ENCODE measurements at places on chromosomes 5 and 9. TPM values are rescaled to one million over a fixed set of nuclear protein-coding genes. Genes with fewer than 3 reads are reported as not detected.

- no peak for DNase-seq
Observed at GRCh38 chr9:136977649-136978072, 357 bp downstream of the PTGDS start.

Gene COL23A1
- 0.19 TPM for total RNA-seq

Gene PLPPR1
- total RNA-seq = not detected

DNA sequence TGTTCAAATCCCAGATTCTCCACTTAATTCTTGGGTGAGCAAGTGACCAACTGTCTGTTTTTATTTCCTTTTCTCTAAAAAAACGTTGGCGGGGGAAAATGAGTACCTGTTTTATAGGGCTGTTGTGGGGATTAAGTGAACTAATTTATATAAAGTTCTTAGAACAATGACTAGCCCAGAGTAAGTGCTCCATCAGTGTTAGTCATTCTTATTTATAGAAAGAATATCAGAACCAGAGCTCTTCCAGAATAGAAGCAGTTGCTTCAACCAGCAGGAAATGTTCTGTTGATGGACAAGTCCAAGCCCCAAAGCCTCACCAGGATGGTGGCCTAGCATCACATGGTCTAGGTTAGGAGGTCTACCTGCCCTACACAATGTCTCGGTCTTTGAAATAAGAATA, 379.2 kb downstream of the ACTL7B start:
- no peak for DNase-seq

GRCh38 chr5:159507055-159507454, 176.8 kb upstream of the IL12B start:
- DNase-seq = no peak

Gene TRMT10B
- 13.8 TPM for total RNA-seq

DNA sequence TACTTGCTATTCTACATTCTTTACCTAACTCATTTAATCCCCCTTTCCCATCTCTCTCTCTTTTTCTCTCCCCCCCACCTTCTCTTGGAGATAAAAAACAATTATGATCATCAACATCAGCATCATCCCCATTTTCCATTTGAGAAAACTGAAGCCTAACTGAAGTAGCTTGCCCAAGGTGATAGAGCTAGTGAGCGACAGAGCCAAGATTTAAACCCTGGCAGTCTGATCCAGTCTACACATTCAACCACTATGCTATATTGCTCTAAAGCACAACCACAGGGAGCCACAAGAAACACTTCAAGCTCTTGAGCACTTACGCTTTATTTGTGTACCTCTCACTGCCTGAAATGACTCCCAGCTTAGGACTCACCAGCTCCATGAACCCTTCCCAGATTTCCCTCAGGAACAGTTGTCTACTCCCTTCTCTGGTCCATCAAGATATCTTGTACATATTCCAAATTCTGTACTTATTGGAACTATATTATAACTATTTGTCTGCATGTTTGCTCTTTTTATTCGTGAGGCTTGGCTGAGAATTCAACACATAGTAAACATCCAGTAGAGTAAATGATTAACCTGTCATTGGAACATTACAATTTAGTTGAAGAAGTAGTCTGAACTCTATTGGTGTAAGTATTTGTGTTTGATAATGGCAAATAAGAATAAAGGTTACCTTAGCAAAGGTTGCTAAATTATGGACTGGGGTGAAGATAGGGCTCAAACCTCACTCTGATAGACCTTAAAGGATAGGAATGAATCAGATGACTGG, 164.8 kb downstream of the EFNA5 start:
- DNase-seq = no peak

- DNase-seq = no peak
Observed at GRCh38 chr9:90098408-90098807, 493.6 kb downstream of the GADD45G start.

GRCh38 chr9:95773053-95773418, 102.5 kb upstream of the ERCC6L2 start:
- no peak for DNase-seq

DNA sequence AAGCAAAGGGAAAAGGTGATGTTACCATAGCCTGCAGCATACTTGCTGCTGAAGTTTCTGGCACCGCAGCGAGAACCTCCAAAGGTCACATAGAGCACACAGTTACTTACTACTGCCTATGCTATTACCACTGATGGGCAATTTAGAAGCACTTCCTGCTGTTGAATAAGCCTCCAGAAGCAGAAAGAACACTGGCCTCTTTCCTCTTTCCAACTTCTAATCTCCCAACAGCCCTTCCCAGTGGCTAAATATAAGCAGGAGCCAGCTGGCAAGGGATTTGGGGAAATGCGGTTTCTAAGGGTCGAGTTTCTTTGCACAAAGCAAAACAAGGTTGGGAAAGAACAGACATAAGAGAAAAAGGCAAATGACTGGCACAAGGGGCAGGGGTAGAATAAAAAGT, 669.2 kb upstream of the ACO1 start:
- no peak for DNase-seq

DNA sequence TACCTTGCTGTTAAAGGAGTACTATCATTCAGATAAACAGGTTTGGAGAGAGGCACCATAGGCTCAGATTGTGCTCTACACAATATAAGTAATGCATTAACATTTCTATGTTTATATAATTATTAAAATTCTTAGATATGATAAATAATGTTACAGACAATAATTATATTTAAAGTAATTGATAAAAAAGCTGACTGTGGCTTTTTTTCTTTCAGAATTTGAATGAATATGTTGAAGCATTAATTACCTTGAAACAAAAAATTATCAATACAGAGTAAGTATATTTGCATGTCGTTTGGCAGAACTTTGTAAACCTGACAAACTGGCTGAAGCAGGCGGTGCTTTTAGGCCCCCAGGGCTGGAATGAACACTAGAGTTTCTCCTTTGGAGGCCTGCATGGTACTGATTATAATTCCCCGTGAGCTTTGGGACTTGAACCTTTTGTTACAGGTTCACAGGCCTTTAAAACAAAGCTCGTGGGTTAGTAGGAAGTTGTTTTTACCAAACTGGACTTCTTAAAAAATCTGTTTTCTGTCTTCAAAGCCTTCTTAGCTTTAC, 13.8 kb downstream of the ICE1 start:
- no peak for DNase-seq

DNA sequence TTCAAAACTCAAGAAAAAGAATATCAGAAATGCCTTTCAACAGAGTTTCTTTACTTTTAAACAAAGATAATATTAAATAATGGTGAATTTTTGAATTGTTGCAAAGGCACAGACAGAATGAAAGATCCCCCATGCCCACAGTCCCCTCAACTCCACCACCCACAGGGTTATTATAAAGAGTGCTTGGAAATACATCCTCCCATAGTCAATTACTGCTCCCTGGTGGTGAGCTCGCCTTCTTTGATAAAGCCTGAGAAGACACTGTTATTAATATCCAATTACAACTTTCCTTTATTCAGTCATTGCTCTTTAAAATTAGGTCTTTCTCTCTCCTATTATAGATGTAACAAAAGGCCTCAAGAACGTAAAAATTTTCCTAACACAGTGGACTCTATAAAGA, 490.2 kb upstream of the RORB start:
- DNase-seq = no peak

GRCh38 chr5:127685662-127686061, 17.5 kb upstream of the CCDC192 start:
- no peak for DNase-seq

Gene SLC2A6
- total RNA-seq = 9.9 TPM

Gene ITK
- total RNA-seq = 215 TPM

Gene IFNB1
- total RNA-seq = 1.2 TPM

Gene SLC36A2
- total RNA-seq = not detected

- DNase-seq = no peak
Observed at GRCh38 chr5:78634634-78635033, 13.9 kb downstream of the LHFPL2 start.

Gene QRFP
- total RNA-seq = not detected

GRCh38 chr9:117304549-117304948, 110.3 kb downstream of the ASTN2 start:
- DNase-seq = no peak
